ENCODE measurements at places on chromosomes 7 and 10.

DNA sequence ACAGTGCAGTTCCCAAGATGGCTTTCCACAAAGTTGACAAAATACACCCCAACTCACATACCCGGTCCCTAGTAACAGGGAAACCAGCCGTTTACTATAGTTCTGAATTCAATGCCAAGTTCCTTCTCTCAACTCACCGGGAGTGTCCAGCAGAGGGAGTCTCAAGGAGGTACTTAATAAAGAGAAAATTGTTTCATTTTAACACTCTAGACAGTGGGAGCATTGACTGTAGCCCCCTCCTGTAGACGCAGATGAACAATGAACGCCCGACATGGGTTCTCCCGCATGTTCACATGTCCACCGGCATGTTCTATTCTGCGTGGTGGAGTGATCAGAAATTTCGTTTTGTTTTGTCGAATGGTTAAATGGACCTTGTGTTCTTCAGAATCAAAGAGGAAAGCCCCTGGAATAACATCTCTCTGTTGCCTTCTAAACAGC, 1.9 kb downstream of the HIPK2 start:
- peak; percentile 51 for DNase-seq

GRCh38 chr7:84144935-84145334, 49.7 kb downstream of the SEMA3A start:
- no peak for DNase-seq

DNA sequence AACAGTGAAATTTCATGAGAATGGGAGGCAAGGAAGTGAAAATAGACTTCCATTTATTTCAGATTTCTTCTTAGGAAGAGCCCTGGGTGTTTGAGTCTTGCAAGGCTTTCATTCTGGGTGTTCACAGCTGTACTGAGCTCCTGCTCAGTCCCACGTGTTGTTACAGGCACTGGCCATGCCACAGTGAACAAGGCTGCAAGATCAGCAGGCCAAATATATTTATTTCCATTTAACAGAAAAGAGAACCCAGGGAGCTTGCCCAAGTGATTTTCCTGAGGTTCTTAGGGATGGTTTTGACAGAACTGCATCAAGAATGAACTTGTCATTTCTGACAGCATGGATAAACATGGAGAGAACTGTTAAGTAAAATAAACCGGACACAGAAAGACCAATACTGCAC, 54.5 kb upstream of the CD36 start:
- DNase-seq, result no peak

- peak; percentile 15 for DNase-seq
These were observed 112.5 kb upstream of the PRSS1 start for GRCh38 chr7:142636751-142637150.

GRCh38 chr7:100418930-100419659, 9.4 kb downstream of the ZCWPW1 start:
- DNase-seq, result no peak

- DNase-seq, result no peak
These were observed 199.1 kb downstream of the GLRX3 start for GRCh38 chr10:130335336-130335735.

DNA sequence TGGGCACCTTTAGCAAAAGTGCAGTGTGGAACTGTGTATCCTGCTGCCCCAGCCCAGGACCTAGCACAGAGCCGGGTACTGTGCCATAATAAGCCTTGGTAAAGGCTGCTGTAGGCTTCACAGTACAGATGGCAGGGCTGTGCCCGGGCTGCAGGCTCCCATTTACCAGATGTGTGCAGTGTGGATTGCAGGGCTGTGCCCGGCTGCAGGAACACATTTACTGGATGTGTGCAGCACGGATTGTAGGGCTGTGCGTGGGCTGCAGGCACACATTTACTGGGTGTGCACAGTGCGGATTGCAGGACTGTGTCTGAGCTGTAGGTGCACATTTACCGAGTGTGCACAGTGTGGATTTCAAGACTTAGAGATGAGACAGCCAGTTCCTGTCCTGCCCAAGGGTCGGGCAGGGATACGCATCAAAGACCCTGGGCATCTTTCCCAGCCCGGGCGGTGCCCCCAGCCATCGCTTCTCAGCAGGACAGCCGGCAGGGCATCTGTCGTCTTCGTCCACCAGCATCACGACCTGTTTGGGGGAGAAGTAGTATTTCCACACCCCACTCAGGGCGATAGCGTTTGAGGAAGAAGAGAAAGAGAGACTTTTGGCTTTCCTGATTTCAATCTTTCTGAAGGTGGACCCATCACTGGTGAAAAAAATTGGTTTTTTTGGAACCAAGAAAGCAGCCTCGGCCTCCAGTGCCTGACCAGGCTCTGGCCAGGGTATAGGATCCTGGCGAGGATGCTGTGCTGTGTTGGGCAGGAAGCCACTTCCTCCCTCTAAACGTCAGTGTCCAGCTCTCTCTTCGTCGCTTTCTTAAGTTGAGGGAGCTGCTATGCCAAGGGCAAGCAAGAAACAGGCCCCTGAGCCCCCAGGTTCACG, 180.8 kb downstream of the CUX1 start:
- DNase-seq, result no peak

- DNase-seq, result no peak
These were observed 37.0 kb downstream of the COG5 start for GRCh38 chr7:107526672-107527071.

DNA sequence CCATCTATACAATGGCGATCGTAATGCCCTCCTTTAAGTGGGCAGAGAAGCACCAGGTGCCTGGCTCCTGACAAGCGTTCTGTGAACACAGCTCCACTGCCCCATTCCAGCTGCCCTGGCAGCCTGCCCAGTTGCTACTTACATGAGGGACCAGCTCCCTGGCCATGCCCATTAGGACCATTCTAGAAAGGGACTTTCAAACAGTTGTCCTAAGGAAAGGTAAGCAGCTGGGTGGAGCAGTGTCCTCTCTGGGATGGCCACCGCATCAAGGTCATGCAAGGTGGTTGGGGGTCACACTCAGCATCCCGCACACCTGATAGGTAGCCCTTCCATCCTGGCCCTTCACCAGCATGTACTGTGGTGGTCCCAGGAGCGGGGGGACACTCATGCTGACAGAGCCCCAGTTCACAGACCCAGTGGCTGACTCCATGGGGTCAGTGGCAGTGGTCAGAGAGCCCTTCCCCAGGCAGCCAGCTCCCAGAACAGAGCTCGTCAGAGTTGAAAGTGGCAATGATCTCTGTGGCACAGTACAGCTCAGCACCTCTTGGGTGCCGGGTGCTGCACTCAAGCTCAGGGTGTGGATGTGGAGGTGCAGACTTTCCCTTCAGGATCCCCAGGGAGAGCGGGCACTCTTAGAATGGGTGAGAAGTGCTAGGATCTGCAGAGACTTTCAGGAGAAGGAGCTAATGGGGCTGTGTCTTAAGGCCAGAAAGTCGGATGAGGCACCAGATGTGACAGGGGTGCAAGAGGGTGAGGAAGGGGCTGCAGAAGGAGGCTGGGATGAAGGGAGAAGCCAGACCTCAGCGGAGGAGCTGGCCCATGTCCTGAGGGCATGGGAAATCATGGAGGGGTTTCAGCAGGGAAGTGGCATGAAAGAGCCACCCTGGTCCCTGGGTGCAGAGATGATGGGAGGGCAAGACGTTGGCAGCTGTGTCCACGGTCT, 10.9 kb downstream of the MMRN2 start:
- no peak for DNase-seq

- no peak for DNase-seq
These were observed 83.2 kb upstream of the KIF5B start for GRCh38 chr10:32139223-32140073.

DNA sequence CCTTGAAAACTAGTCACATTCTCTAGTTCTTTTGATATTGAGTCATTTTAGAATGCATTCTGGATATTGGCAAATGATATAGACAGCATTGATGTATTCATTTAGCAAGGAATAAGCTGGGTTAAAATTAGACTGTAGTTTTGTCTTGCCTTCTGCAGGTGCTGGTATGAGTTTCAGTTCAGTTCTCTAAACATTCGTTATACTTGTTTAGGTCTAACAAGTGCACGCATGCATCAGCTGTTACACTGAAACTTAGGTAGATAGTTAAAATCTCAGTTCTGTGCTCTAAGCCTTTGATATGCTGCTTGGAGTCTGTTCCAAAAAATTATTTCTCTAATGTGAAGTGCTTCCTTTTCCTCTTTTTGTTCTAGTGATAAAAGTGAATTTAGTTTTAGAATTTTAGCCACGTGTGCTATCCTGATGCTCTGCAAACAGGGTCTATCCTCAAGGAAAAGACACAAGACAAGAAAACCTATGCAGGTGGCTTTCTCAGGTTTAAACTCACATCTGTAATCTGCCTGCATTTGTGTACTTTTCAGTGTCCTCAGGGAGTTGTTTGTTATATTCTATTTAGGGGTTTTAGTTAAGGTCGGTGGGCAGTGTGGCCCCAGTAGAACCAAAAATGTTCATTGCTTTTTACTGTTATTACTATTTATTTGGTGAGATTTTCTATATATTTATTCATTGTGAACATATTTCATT, 409.0 kb downstream of the CDC14C start:
- DNase-seq, result no peak

GRCh38 chr10:19801369-19801768, 14.9 kb upstream of the PLXDC2 start:
- DNase-seq, result no peak

DNA sequence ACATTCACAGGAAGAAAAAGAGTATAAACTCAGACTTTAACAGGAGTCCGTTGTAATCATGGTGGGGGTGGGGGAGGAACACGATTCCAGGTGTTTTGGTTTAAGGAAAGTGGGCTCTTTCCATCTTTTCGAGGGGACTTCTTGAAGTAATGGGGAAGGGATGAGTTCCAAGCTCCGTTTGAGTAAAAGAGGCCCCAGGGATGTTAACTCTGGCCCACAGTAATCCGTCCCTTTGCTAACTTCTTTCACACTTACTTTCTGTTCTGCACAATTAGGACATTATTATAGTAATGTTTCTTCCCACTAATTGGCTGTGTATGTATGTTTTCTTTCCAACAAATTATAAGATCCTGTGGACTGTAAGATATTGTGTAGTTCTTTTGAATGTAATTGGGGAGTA, 374.4 kb downstream of the BBS9 start:
- DNase-seq, result no peak

- no peak for DNase-seq
These were observed 19.2 kb downstream of the NIPSNAP2 start for GRCh38 chr7:55983537-55983936.

GRCh38 chr10:10869592-10869991, 148.1 kb upstream of the CELF2 start:
- no peak for DNase-seq

DNA sequence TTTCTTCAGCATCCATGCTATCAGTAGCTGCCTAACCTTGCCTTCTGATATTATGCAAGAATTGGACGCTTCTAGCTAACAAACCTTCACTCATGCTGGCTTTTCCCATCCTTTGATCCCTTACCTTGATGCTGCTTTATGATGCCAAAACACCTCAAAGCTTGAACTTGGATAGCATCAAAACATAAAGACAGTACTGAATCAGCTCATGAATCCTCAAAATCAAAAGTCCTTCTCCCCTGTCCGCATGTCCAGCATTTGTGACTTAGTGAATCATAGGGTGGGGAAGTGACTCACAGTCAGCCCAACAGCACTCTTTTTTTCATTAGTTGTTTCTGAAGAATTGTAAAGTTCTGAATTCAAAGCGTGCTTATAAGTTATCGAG, 89.5 kb upstream of the PIK3CG start:
- DNase-seq, result no peak

DNA sequence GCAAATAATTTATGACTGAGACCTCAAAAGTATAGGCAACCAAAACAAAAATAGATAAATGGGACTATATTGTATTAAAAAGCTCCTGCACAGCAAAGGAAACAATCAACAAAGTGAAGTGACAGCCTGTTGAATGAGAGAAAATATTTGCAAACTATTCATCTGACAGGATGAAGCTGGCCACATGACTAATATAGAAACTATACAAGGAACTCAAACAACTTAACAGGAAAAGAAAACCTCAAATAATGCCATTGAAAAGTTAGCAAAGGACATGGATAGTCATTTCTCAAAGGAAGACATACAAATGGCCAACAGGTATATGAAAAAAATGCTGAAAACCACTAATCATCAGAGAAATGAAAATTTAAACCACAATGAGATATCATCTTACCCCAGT, 245.1 kb downstream of the STK31 start:
- DNase-seq, result no peak

DNA sequence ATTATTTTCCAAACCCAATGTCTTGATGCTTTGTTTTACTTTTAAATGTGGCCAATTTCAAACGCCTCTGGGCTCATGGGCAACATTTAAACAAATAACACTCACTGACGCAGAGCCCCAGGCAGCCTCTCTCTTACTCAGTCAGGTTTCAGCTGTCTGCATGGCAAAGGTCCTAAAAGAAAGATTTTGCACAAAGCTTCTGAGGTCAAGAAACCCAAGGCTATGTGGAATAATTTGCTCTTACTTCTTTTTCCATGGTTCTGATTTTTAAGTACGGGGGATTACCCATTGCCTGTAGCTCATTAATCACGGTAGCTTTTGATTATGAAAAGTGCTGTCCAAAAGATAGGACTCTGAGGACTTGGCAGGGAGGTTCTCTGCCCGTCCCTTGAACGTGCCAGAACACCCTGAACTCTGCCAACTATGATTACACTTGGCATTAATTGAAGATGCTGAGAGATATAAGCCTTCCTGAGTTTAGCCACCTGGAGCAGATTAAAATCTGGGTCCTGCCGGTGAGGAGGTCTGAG, 14.1 kb upstream of the MSRB2 start:
- DNase-seq, result no peak

DNA sequence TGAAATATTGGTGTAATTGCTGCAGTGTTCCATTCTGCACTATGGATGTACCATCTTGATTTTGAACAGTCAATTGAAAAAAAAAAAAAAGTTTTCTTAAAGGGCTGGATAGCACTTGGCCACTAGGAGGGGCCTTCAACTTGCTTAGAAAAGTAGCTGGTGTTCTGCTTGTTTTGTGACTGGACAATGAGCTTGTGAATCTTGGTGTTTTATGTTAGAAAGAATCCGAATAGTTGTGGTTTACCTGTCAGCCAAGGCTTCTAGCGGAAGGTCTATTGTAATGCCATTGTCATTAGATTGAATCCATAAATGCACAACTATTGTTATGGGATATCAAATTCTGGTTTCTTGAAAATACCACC, 77.1 kb downstream of the BMPER start:
- no peak for DNase-seq

DNA sequence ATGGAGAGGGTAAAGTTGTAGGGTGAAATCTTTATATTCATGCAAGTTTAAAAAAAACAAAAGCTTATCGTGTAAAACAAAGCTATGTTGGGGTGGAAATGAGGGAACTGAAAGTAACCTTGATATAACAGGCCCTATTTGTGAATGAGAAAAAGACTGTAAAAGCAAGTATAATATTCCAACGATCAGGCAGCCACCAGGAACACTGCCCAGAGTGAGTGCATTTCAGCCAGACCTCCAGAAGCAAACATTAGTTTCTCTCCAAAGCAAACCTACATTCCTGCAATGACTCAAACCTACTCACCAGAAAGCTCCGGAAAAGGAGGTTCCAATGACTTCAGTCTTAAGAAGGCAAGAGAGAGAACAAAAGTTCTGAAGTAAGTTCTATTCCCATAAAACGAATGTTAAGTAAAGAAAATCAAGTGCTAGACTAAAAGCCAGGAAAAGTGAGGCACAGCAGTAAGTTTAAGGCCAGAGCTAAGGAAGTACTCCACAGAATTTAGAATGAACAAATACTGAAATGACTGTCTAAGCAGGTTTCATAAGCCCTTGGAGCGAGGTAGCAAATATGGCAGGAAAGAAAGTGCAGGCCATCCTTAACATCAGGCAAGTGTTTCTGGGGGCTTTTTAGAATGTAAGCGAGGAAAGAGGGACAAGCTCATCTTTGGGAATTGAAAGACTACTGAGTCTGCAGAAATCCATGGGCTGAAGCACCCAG, 493.1 kb downstream of the XPNPEP1 start:
- DNase-seq, result no peak
